Stimulated activated CD8-positive, alpha-beta memory T cell treated with anti-CD3 and anti-CD28 coated beads, Interleukin-15, amount 100 ng/mL, for 48 hours (primary cell): ENCODE measurements at places on chromosomes 1 and 21.

GRCh38 chr1:182641561-182641960, 37.4 kb upstream of the RGS16 start:
- no peak for DNase-seq

DNA sequence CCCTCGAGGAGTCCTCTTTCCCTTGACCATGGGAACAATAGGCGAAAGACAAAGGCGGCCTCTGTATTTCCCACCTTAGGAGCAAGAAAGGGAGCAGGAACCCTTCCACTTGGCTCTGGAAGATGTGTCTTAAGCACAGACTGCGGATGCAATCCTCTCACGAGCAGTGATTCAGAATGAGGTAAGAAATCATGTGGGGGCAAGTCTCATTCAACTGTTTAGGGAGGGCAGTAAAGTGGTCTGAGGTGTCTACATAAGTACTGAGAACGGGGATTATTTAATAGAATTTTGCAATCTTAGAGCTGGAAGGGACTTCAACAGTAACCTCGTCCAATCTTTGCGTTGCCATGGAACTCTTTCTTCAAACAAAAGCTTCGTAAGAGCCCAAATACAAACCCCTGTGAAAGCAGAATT, 1.6 kb upstream of the DYRK3 start:
- DNase-seq = no peak

GRCh38 chr21:14981246-14981645, 83.6 kb downstream of the NRIP1 start:
- DNase-seq = no peak

DNA sequence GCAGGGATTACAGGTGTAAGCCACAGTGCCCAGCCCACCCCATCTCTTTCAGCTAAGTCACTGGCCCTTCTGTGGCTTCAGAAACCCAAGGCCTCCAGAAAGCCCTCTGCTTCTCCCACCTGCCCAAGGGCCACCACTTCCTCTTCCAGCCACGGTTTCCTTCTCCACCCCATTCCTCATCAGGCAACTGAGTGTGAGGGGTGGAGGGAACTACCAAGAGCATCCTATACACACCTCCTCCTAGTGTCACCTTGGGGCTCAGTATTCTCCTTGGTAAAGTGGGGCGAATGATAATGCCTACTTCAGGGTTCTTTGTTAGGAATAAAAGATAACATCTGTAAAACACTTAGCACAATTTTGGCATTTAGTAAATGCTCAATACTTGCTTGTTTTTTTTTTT, 30.0 kb downstream of the KNCN start:
- DNase-seq = no peak

DNA sequence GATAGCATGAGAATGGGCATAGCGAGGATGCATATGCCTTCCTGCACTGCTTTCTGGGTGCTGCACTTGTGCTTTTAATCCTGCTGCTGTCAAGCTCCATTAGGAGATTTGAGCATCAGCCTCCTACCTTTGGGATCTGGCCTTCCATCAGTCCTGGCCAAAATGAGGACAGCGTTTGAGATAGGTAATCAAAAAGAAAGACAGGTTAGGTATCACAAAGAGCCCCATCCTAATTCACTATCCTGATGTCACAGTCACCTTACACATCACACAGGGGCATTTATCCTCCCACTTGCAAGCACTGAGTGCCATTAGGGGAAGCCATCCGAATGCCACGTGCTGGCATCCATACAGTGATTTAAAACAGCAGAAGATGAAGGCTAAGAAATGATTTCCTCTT, 13.2 kb upstream of the FAM163A start:
- no peak for DNase-seq

GRCh38 chr1:222631611-222632208, 13.8 kb downstream of the MIA3 start:
- no peak for DNase-seq

DNA sequence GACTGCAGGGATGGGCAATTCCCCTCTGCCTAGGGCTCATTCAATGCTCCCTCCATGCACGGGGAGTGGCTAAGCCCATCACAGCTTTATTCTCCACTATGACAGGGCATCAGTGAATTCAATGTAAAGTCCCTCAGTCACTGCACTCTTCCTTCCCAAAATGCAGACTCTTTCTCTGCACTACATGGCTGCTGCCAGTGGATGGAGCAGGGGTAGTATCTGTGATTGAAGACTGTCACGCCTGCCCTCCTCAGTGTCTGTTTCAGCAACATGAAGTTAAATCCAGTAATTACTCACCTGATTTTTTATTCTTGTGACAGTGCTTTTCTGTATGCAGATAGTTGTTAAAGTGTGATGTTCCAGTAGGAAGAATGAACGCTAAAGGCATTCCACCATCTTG, 1323.2 kb downstream of the AMY1C start:
- no peak for DNase-seq

DNA sequence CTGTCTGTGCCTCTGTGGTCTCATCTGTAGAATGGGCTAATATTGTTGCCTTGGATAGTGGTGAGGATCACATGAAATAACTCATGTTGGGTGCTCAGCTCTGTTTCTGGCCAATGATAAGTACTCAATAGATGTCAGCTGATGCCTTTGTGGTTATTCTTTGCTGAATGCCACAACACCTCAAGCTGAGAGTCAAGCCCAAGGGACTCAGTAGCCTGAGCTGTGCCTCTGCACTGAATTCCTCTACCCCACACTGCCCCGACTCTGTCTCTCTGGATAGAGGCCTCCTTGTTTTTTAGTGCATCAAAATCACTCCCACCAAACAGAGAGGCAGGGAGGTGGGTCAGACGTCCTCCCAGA, 196.1 kb upstream of the VAMP3 start:
- DNase-seq = no peak

DNA sequence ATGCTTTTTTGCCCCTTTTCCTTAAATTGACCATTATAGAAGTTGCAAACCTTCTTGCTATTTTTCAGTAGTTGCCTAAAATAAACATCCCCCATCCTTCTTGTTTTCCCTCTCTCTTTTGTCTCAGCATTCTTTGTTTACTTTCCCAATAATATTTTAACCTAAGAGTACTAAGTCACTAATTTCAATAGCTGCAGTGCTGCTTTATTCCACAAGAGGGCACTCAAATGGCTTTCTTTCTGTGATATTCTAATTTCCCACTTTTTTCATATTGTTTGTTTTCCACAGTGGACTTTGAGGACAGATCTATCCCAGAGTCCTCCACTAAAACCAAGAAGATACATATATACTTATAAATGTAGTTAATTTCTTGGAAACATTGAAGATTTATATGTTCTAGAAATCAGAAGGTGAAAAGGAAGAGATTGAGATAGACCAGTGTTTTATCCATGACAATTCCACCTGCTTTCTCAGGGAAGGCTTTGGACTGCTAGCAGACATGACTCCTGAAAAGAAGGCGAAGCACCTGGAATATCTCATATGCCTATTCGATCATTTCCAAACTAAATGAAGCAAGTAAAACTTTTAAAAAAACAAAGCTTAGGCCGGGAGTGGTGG, 104.8 kb upstream of the GRIK1 start:
- DNase-seq = no peak

GRCh38 chr1:207670192-207670591, 25.3 kb downstream of the CR1L start:
- DNase-seq = no peak

GRCh38 chr1:2585318-2586092, 1.1 kb upstream of the PRXL2B start:
- DNase-seq = peak; percentile 59

GRCh38 chr1:26417111-26417759, 6.6 kb downstream of the LIN28A start:
- DNase-seq = peak; percentile 67

DNA sequence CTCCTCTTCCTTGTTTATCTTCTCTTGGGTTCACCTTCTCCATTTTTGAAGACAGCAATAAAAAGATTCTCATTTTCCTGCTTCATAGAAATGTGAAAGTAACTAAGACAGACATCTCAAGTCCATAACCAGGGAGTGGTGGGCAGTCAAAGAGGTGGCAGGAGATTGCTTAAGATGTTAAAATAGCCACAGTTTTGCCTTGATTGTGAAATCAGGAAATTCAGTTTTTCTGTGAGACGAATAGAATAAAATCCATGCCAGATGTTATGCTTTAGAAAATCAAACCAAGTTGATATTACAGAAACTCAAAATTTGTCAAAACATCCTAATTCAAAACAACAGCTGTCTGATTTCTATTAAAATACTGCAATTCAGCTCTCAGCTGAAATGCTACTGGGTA, 57.2 kb downstream of the TNN start:
- no peak for DNase-seq

DNA sequence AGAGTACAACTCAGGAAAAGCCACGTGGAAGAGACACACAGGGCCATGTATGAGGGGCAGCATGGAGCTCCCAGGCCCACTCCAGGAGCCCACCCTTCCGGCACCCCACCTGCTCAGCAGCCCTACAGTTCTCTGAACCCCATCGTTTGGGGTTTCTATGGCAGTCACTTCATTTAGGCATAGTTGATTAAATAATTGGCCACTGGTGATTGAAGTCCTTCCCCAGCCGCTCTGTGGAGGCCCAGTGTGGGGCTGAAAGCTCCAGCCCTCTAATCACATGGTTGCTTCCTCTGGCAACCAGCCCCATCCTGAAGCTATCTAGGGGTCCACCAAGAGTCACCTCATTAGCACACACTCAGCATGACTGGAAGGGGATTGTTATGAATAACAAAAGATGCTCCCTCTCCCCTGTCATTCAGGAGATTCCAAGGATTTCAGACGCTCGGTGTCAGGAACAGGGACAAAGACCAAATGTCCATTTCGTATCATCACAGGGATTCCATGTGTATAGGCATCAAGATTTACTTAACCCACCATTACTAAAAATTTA, 12.2 kb upstream of the S100A7A start:
- no peak for DNase-seq

DNA sequence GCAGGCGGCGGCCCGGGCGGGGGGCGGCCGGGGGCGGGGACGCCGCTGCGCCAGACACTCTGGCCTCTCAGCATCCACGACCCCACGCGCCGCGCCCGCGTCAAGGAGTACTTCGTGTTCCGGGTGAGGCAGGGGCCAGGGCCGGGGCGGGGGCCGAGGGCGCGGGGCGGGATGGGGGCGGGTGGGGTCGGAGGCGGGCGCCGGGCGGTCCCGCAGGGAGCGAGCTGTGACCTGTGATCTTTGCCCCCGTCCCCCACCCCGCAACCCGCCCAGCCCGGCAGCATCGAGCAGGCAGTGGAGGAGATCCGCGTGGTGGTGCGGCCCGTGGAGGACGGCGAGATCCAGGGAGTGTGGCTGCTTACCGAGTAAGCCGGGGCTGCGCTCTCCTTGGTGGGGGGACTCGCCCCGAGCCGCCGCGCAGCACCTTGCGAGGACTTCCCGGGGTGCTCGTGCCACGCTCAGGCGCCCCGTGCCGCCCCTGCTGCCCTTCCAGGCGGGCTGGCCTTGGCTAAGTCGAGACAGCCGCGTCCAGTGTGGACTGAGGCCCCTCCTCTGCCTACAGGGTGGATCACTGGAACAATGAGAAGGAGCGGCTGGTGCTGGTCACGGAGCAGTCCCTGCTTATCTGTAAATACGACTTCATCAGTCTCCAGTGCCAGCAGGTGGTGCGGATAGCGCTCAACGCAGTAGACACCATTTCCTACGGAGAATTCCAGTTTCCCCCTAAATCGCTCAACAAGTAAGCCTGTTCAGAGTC, 514 bp downstream of the TPRG1L start:
- no peak for DNase-seq

- DNase-seq = no peak
Measured at GRCh38 chr1:244413736-244414135, 38.0 kb downstream of the ADSS2 start.

DNA sequence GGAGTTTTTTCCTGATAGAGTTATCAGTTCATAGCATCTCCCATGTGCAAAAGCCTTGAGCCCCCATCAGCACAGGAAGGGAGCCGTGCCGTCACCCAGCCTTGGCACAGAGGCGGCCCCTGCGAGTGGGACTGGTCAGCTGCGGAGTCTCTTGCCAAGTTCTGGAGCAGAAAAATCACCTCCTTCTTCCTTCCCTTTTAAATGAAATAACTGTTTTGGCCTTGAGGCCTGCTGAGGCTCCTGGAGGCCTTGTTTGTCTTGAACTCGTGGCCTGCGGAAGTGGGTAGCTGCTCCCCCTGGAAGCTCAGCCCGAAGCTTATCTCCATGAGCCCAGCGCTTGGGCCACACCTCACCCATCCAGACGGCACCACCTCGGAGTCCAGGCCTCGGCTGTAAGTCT, 145.7 kb upstream of the TMEM51 start:
- DNase-seq = no peak

GRCh38 chr1:14598498-14599182, at the start of gene KAZN:
KAZN (plus strand) TSS chr1:14598685.
- DNase-seq = no peak

DNA sequence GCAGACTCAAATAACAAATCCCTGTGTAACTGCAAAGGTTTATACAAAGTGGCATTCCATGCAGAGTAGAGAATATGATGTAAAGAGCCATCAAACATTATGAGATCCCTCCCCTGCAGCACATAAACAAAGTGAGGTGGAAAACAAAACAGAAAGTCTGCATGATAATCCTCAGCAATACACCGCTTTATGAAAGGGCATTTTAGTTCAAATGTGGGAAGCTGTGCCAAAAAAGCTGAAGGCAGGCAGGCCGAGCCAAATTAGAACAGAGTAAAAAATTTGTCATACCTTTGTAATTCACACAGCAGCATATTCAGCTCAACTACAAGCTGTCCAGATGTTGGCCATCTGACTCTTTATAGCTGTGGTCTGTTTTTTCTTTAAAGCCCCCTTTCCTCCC, 113.5 kb downstream of the LHX9 start:
- DNase-seq = no peak

DNA sequence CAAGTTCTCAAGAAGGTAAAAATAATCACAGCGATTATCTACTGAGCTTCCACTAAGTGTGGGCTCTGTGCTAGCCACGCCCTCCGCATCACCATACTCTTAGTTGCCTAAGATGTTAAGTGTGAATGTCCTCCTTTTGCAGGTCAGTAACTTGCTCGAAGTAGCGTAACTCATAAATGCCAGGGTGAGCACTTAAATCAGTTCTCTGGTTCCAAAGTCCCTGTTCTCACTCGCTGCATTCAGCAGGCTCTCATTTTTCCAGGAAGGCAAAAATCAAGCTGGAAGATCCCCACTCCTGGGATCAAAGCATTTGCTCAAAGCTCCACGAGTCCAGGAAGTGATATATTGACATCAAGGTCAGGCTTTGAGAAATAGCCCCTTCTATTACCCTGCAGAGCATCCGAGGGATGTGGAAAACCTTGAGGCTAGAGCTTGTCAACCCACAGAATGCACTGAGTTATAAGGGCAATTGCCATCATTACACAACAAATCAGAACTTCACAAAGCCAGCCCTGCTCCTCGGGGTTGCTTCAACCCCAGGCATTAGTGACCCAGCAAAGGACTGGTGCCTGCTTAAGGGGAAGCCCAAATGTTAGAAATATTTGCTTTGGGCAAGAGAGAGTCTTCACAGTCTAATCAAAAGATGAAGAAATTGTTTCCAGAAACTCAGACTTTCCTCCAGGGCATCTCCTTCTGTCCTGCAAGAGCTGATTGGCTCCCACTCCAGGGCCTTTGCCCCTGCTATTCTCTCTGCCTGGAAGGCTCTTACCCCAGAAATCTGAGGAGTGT, 19.5 kb downstream of the SLC30A1 start:
- no peak for DNase-seq

GRCh38 chr1:185811073-185811709, 77.0 kb downstream of the HMCN1 start:
- no peak for DNase-seq
